Ascending aorta (tissue), 2 donors: ENCODE measurements at places on chromosomes 1 and 21. TPM values are rescaled to one million over a fixed set of nuclear protein-coding genes. Genes with fewer than 3 reads are reported as not detected.

The LRRN2 gene
- 6.5 TPM for total RNA-seq

The FCGR2B gene
- 14.5 TPM for total RNA-seq

DNA sequence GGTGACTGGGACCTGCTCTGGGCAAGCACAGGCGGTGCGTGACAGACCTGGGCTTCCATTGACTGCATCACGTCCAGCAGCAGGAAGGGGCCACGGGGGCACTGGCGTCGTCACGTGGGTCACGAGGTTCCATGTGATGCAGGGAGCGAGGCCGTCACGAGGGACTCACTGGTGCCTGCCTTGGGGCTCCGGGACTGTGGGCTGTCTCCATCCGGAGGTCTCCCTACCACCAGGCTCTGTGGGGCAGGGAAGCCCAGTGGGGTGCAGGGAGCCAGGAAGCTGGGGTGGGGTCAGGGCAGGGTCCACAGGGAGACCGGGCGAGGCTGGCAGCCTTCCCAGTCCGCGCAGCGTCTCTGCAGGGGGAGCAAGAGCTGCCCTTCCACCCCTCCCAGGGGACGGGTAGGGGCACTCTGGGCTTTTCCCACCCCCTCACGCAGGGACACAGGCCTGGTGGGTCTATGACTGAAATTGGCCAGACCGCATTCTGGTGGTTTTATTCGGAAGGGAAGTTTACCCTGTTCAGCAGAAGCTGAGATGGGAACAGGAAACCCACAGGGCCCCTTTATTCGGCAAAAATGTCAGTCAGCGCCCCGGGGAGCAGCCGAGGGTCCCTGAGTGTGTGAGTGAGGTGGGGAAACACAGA, 416 bp upstream of the TNFRSF14 start:
- DNase-seq: peak; percentile 78
- peaks cover 4% of the 10 kb centered on the region for H3K36me3 ChIP-seq
- peak overlapping the region; percentile 72 for H3K4me3 ChIP-seq
- H3K27ac ChIP-seq: peak overlapping the region; percentile 83
- no peaks in the 10 kb centered on the region for H3K4me1 ChIP-seq

The KIF21B gene
- total RNA-seq: 10.2 TPM

GRCh38 chr1:22784317-22784716, 73.7 kb downstream of the EPHB2 start:
- no peaks in the 10 kb centered on the region for H3K4me1 ChIP-seq
- no peak for DNase-seq
- H3K36me3 ChIP-seq: no peaks in the 10 kb centered on the region
- no peaks in the 10 kb centered on the region for H3K27me3 ChIP-seq
- no peak overlapping the region for H3K4me3 ChIP-seq
- no peak overlapping the region for H3K27ac ChIP-seq

GRCh38 chr1:99814373-99814900, 35.7 kb upstream of the AGL start:
- H3K36me3 ChIP-seq: no peaks in the 10 kb centered on the region
- H3K27me3 ChIP-seq: no peaks in the 10 kb centered on the region
- H3K4me3 ChIP-seq: no peak overlapping the region
- DNase-seq: no peak
- no peak overlapping the region for H3K27ac ChIP-seq
- no peaks in the 10 kb centered on the region for H3K4me1 ChIP-seq

DNA sequence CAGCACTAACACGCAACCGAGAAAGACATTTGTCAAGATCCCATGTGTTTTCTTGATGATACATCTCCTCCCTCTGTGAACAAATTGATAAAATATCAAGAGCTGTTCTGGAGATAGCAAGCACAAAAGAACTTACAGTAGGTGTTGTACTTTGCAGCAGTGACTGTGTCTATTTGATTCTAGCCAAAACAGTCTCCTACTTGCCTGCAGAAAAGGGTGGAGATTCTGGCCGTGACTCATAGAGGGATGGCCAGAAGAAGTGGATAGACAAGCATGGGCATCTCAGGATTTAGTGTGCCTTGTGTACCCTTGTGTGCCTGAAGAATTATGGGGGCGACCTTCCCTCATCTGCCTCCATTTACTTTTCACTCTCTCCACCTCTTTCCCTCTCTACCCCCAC, 458.4 kb upstream of the LRRC7 start:
- H3K27me3 ChIP-seq: no peaks in the 10 kb centered on the region
- no peaks in the 10 kb centered on the region for H3K4me1 ChIP-seq
- no peaks in the 10 kb centered on the region for H3K36me3 ChIP-seq
- no peak for DNase-seq
- no peak overlapping the region for H3K4me3 ChIP-seq
- no peak overlapping the region for H3K27ac ChIP-seq

DNA sequence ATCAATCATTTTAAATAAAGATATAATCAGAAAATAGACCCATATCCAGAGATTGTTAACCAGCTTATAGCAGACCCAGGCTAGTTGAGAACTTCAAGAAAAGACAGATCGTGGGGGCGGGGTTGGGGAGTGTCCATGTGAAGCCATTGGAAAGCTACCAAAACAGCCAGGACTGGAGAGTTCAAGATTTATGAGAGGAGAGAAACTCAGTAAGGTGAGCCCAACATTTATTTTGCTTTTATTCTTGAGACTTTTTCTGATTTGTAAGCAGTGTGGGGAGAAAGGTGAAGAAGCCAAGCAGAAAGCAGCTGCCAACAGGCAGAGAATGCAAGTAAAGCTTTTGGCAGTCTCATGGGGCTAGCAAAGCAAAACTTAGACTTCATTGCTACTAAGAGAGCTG, 179.9 kb downstream of the VPS13D start:
- H3K27ac ChIP-seq: peak overlapping the region; percentile 58
- no peak for DNase-seq
- H3K4me3 ChIP-seq: no peak overlapping the region
- no peaks in the 10 kb centered on the region for H3K27me3 ChIP-seq
- H3K36me3 ChIP-seq: no peaks in the 10 kb centered on the region

The LAMC2 gene
- total RNA-seq: 1.1 TPM

The POU3F1 gene
- not detected for total RNA-seq

DNA sequence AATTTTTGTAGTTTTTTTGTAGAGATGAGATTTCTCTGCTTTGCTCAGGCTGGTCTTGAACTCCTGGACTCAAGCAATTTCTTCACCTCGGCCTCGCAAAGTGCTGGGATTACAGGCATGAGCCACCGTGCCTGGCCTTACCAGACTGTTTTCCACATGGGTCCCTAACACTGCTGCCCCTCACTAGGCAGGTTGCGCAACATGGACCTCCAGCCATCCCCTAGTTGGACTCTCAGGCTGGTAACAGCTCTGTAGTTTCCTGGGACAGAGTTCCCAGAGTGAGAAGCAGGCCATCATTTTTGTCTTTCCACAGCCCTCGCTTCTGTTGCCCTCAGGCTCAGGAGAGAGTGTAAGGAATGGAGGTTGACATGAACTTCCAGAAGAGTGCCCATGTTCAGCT, 156.1 kb downstream of the CTH start:
- H3K27me3 ChIP-seq: no peaks in the 10 kb centered on the region
- no peaks in the 10 kb centered on the region for H3K36me3 ChIP-seq
- no peaks in the 10 kb centered on the region for H3K4me1 ChIP-seq
- H3K4me3 ChIP-seq: no peak overlapping the region
- no peak overlapping the region for H3K27ac ChIP-seq

The MATN1 gene
- 0.85 TPM for total RNA-seq

DNA sequence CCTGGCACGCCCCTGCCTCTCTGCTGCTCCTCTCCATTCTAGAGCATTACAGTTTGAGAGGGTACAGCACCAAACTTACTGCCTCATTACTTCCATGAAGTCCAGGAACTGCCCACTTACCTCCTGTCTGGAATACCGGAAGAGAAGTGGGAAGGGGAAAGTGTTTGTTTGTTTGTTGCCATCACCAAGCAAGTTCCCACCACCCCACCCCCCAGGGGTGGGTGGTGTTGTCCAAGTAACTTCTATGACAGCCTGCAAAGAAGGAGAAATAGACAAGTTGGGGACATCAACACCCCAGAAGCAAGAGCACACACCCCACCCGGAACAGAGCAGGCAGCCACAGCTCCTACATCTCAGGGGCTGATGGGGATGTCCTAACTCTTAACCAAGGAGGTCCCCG, 18.0 kb downstream of the OPTC start:
- no peak overlapping the region for H3K27ac ChIP-seq
- H3K27me3 ChIP-seq: no peaks in the 10 kb centered on the region
- H3K36me3 ChIP-seq: no peaks in the 10 kb centered on the region
- DNase-seq: no peak
- H3K4me3 ChIP-seq: no peak overlapping the region
- peaks cover 3% of the 10 kb centered on the region for H3K4me1 ChIP-seq

The GJB3 gene
- not detected for total RNA-seq

GRCh38 chr1:62417351-62417999, 19.4 kb upstream of the USP1 start:
- no peaks in the 10 kb centered on the region for H3K36me3 ChIP-seq
- no peak overlapping the region for H3K27ac ChIP-seq
- no peaks in the 10 kb centered on the region for H3K4me1 ChIP-seq
- H3K27me3 ChIP-seq: no peaks in the 10 kb centered on the region
- H3K4me3 ChIP-seq: no peak overlapping the region

The IFNLR1 gene
- total RNA-seq: 0.32 TPM
